ENCODE measurements at places on chromosomes 7 and 10.
A peak's percentile ranks its signal among the peaks of the same experiment; 100 is the strongest.

DNA sequence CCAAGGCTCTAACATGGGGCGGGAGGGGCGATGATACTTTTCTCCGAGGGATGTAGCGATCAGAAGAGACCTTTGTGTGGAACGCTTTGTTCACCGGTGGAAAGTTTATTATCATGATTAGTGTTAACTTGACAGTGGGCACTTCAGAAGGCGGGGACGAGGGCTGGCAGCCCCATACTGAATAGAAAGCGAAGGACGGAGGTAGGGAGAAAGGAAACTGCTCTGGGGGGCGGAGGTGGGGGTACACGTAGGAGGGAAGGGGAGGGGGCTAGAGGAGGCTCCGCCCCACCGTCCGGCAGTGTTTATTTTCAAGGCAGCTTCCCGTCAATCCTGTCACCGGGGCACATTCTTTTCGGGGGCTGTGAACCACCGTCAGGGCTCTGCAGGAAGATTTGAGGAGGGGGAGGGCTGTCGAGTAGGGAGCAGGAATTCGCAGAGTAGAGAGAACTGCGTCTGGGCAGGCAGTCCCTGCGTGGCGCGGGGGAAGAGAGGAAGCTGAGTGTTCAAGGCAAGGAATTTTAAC lies 9.4 kb upstream of the NKX2-3 start:
- DNase-seq: no peak

DNA sequence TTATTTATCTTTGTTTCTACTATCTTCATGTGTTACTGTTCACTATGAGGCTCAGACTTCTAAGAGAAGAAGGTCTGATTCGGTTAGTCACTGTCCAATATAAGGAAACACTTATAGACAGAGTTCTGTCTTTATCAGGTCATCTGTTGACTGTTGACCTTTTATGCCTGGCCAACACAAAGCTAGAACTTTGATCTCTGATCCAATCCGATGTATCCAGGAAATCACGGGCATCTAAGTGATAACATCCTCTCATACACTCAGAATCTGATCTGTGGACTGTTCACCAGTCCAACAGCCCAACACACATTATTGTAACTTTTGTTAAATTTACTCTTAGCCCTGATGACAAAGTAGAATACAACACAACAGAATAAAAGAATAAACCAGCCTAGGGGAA lies 114.6 kb downstream of the SRI start:
- no peak for DNase-seq

DNA sequence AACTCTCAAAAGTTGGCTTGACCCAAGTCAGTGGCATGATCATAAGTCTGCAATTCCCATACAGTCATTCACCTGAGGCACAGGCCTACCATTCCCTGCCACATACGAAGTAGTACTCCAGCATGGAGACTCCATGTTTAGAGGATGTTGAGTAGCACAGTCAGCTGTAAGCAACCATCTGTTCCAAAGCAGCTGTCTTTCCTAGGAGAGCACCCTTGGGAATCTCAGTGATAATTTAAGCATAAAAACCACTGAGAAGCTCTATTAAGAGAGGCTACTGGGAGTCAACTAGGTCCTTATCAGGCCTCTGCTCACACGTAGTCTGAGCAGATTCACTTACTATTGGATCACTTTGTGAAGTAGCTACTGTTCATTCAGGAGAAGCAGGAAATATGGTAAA lies 61.6 kb upstream of the UNC5B start:
- no peak for DNase-seq

DNA sequence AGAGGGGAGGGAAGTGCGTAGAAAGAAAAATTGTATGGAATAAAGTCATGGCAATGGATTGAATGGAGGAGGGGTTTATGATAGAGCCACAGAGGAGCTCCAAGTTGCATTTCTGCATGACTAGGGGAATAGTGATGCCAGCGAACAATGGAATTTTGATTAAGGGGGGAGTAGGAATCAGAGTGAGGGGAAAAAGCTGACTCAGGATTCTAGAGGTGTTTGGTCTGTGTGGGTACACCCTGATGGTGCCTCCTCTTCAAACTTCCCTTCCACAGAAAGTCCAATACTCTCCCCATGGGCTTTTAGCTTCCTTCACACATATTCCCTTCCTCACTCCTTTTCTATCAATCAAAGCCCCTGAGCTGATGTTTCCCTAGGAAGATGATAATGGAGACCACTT lies 1.8 kb upstream of the KEL start:
- no peak for DNase-seq

GRCh38 chr10:44261710-44262455 lies 123.0 kb downstream of the CXCL12 start:
- no peak for DNase-seq

GRCh38 chr7:33742999-33743587 lies 162.2 kb upstream of the BMPER start:
- DNase-seq: no peak

DNA sequence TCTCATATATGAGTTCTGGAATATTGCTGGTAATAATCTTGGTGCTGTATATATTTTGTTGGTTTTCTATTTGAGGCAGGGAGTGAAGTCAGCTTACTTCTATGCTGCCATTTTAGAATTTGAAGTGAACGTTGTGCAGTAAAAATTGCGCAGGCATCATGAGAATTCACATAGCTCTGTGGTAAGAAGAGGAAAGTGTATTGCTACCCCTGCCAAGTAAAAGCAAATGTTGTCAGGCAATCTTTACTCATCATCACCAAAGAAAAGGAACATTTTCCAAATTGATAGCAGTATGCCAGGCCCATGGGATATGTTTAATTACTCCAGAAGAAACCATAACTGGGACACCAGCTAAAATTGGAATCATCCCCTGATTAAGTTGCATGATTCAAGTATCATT lies 13.4 kb downstream of the FEZF1 start:
- no peak for DNase-seq

DNA sequence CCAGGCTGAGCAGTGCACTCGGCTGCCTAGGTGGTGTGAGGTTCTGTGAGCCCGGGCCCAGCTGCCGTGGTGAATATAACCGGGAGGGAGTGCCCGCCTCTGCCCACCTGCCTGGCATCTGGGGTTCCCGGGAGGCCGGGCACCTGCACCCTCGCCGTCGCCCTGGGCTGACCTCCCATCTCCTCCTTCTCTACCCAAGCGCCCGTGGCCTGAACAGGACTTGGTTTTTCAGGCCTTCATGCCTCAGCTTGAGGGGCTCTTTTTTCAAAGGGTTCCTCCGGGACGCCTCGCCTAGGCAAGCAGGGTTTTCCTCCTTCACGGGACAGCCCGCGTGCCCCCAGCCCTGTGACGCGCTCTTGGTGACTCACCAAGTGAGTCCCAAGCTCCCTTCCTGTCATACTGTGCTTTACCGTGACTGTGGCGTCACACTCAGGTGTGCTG lies 9.9 kb downstream of the INPP5A start:
- DNase-seq: no peak

- DNase-seq: no peak
Measured at GRCh38 chr7:24812305-24812945, 55.2 kb upstream of the GSDME start.

GRCh38 chr10:43942096-43942850 lies 293.6 kb upstream of the ZNF32 start:
- no peak for DNase-seq

DNA sequence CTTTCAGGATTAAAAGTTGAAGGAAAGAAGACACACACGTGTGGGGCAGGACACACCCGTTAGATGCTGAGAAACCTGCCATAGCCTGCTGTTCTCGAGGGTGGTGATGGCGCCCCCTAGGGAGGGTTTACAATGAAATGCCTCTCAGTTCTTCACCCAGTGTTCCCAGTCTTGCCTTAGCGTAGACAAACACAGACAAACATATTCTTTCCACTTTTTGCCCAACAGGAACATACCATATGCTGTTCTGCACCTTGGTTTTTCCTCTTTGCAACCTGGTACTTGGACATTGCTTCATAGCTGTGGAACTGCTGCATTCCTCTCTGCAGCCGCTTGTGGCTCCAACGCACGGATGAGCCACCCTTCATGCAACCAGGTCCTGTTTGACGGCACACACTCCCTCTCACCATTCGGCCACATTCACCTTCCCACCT lies 23.3 kb upstream of the HSPA12A start:
- peak; percentile 22 for DNase-seq

Measured in stimulated activated CD4-positive, alpha-beta T cell treated with anti-CD3 and anti-CD28 coated beads, TNF-alpha, amount 100 ng/mL, for 24 hours (primary cell).